ENCODE measurements at places on chromosomes 16 and 17. TPM values are rescaled to one million over a fixed set of nuclear protein-coding genes. Genes with fewer than 3 reads are reported as not detected.

The ZACN gene
- 0.12 TPM for total RNA-seq

The RHBDL3 gene
- 0.26 TPM for total RNA-seq

The EFCAB5 gene
- 0.96 TPM for total RNA-seq

The TBC1D3I gene
- 0.58 TPM for total RNA-seq

The PIRT gene
- total RNA-seq, result not detected

The C1QTNF8 gene
- total RNA-seq, result not detected

GRCh38 chr16:17414421-17414820 is 56.3 kb downstream of the XYLT1 start:
- no peaks in the 10 kb centered on the region for H3K27me3 ChIP-seq
- no peak overlapping the region for H3K27ac ChIP-seq
- no peak for DNase-seq
- H3K4me3 ChIP-seq, result no peak overlapping the region
- peaks cover 20% of the 10 kb centered on the region for H3K4me1 ChIP-seq
- H3K36me3 ChIP-seq, result no peaks in the 10 kb centered on the region

DNA sequence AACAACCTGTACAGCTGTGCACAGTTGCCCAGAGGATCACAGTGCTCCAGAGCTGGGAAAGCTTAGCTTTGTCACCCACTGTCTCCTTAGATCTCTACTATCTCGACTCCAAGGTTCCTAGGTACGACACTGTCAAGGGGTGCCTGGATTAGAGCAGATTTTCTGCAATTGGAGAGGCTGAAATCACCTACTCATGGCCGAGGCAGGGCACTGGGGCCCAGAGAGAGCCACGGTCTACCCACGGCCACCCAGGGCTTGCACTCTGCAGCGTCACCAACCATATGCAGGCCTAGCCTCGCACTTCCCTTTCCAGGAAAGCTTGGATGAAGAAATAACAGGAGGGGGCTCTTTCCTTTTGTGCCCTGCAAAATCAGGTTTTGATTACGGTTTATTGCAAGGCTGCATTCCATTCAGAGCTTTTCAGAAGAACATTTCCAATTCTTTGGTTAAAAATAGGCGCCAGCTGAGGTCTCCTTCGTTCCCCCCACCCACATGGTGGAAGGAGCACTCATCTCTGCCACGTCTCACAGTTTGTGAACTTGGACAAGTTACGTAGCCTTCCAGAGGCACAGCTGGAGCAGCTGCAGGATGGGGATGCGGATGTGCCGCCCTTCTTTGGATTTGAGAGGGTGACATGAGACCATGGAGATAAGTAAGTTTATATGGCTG is 80.0 kb downstream of the IRX5 start:
- no peaks in the 10 kb centered on the region for H3K27me3 ChIP-seq
- H3K4me1 ChIP-seq, result no peaks in the 10 kb centered on the region
- H3K4me3 ChIP-seq, result no peak overlapping the region
- no peak overlapping the region for H3K27ac ChIP-seq

DNA sequence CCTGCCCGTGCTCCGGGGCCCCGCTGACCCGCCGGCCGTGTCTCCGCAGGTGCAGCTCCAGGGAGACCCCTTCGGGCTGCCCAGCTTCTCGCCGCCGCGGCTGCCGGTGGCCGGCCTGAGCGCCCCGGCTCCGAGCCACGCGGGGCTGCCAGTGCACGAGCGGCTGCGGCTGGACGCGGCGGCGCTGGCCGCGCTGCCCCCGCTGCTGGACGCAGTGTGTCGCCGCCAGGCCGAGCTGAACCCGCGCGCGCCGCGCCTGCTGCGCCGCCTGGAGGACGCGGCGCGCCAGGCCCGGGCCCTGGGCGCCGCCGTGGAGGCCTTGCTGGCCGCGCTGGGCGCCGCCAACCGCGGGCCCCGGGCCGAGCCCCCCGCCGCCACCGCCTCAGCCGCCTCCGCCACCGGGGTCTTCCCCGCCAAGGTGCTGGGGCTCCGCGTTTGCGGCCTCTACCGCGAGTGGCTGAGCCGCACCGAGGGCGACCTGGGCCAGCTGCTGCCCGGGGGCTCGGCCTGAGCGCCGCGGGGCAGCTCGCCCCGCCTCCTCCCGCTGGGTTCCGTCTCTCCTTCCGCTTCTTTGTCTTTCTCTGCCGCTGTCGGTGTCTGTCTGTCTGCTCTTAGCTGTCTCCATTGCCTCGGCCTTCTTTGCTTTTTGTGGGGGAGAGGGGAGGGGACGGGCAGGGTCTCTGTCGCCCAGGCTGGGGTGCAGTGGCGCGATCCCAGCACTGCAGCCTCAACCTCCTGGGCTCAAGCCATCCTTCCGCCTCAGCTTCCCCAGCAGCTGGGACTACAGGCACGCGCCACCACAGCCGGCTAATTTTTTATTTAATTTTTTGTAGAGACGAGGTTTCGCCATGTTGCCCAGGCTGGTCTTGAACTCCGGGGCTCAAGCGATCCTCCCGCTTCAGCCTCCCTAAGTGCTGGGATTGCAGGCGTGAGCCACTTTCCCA is 5.9 kb downstream of the CTF1 start:
- DNase-seq, result peak; percentile 75
- H3K4me1 ChIP-seq, result peaks cover 19% of the 10 kb centered on the region
- peak overlapping the region; percentile 97 for H3K27ac ChIP-seq
- peak overlapping the region; percentile 28 for H3K4me3 ChIP-seq
- no peaks in the 10 kb centered on the region for H3K36me3 ChIP-seq

GRCh38 chr16:83013071-83013470 is 386.3 kb downstream of the CDH13 start:
- no peaks in the 10 kb centered on the region for H3K27me3 ChIP-seq
- DNase-seq, result no peak

GRCh38 chr17:81059026-81059425 is 24.1 kb downstream of the BAIAP2 start:
- H3K27ac ChIP-seq, result no peak overlapping the region
- no peak for DNase-seq
- no peaks in the 10 kb centered on the region for H3K27me3 ChIP-seq
- peaks cover 16% of the 10 kb centered on the region for H3K4me1 ChIP-seq
- peaks cover 21% of the 10 kb centered on the region for H3K36me3 ChIP-seq
- H3K4me3 ChIP-seq, result no peak overlapping the region

- H3K27ac ChIP-seq, result no peak overlapping the region
- no peak for DNase-seq
- no peak overlapping the region for H3K4me3 ChIP-seq
- no peaks in the 10 kb centered on the region for H3K36me3 ChIP-seq
- no peaks in the 10 kb centered on the region for H3K27me3 ChIP-seq
Observed at GRCh38 chr16:5064915-5065314, 841 bp downstream of the C16orf89 start.

GRCh38 chr17:28038802-28039201 is 3.7 kb upstream of the NLK start:
- H3K27me3 ChIP-seq, result no peaks in the 10 kb centered on the region
- DNase-seq, result no peak
- H3K4me1 ChIP-seq, result peaks cover 8% of the 10 kb centered on the region
- H3K36me3 ChIP-seq, result no peaks in the 10 kb centered on the region
- no peak overlapping the region for H3K27ac ChIP-seq

- no peak overlapping the region for H3K4me3 ChIP-seq
- H3K27ac ChIP-seq, result no peak overlapping the region
- H3K27me3 ChIP-seq, result no peaks in the 10 kb centered on the region
- no peak for DNase-seq
Observed at GRCh38 chr17:71251951-71252350, 868.9 kb upstream of the SOX9 start.

DNA sequence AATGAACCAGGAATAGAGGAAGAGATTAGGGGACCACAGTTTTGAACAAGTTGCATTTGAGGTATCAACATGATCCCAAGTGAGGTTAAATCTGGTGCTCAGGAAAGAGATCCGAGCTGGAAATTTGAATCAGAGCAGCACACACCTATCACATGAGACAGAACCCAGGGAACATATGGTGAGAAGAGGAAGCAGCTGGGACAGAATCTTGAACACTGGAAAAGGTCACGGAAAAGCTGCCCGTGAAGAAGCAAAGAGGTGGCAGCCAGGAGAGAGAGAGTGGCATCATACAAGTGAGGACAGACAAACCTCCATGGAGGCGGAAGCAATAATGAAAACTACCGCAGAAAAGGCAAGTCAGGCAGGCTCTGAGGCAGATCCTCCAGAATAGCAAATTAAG is 36.1 kb downstream of the USP31 start:
- no peaks in the 10 kb centered on the region for H3K4me1 ChIP-seq
- H3K36me3 ChIP-seq, result no peaks in the 10 kb centered on the region
- DNase-seq, result no peak
- H3K4me3 ChIP-seq, result no peak overlapping the region

- peak; percentile 78 for DNase-seq
- peaks cover 11% of the 10 kb centered on the region for H3K36me3 ChIP-seq
- peak overlapping the region; percentile 67 for H3K27ac ChIP-seq
- H3K27me3 ChIP-seq, result no peaks in the 10 kb centered on the region
Observed at GRCh38 chr16:20851601-20852000, 45.3 kb downstream of the REXO5 start.

DNA sequence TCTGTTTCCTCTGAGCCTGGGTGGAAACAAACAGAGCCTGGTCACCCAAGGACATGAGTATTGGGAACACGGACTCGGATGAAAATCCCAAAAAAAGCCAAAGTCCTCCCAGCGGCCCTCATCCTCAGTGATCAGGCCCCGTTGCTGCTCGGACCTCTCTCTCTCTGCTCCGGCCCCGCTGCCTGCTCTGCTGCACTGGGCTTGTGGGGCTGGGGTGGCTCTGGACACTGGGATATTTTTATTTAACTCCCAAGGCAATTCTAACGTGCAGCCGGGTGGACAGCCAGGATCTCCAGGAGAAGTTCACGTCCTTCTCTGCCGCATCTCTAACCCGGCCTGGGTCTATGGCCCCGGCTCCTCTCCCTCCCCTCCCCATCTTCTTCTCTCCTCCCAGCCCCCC is 280.9 kb upstream of the TNRC6C start:
- no peak for DNase-seq
- H3K27me3 ChIP-seq, result peaks cover 50% of the 10 kb centered on the region
- H3K4me1 ChIP-seq, result no peaks in the 10 kb centered on the region
- no peaks in the 10 kb centered on the region for H3K36me3 ChIP-seq

GRCh38 chr16:27253526-27253930 is 15.0 kb downstream of the NSMCE1 start:
- peaks cover 27% of the 10 kb centered on the region for H3K4me1 ChIP-seq
- H3K27me3 ChIP-seq, result no peaks in the 10 kb centered on the region
- H3K4me3 ChIP-seq, result no peak overlapping the region
- no peak for DNase-seq

- no peaks in the 10 kb centered on the region for H3K36me3 ChIP-seq
- no peaks in the 10 kb centered on the region for H3K27me3 ChIP-seq
- H3K4me1 ChIP-seq, result no peaks in the 10 kb centered on the region
- H3K27ac ChIP-seq, result no peak overlapping the region
- DNase-seq, result no peak
Observed at GRCh38 chr17:27218719-27219488, 75.0 kb upstream of the WSB1 start.

- H3K36me3 ChIP-seq, result no peaks in the 10 kb centered on the region
- no peak for DNase-seq
- H3K4me3 ChIP-seq, result no peak overlapping the region
- H3K4me1 ChIP-seq, result no peaks in the 10 kb centered on the region
- no peaks in the 10 kb centered on the region for H3K27me3 ChIP-seq
Observed at GRCh38 chr16:48681520-48681919, 71.5 kb upstream of the N4BP1 start.

- no peaks in the 10 kb centered on the region for H3K36me3 ChIP-seq
- no peak for DNase-seq
- H3K27ac ChIP-seq, result no peak overlapping the region
- peaks cover 68% of the 10 kb centered on the region for H3K27me3 ChIP-seq
- H3K4me3 ChIP-seq, result no peak overlapping the region
Observed at GRCh38 chr16:54370278-54371040, 83.9 kb upstream of the IRX3 start.

GRCh38 chr17:75114552-75115314 is 5.0 kb downstream of the ARMC7 start:
- H3K4me3 ChIP-seq, result peak overlapping the region; percentile 50
- peaks cover 61% of the 10 kb centered on the region for H3K4me1 ChIP-seq
- H3K27ac ChIP-seq, result peak overlapping the region; percentile 88
- no peak for DNase-seq
- no peaks in the 10 kb centered on the region for H3K27me3 ChIP-seq

- H3K27me3 ChIP-seq, result peaks cover 51% of the 10 kb centered on the region
- peak overlapping the region; percentile 91 for H3K27ac ChIP-seq
- no peak for DNase-seq
- H3K4me1 ChIP-seq, result peaks cover 59% of the 10 kb centered on the region
- peak overlapping the region; percentile 69 for H3K4me3 ChIP-seq
- H3K36me3 ChIP-seq, result no peaks in the 10 kb centered on the region
Observed at GRCh38 chr17:42422412-42422957, 571 bp downstream of the CAVIN1 start.

DNA sequence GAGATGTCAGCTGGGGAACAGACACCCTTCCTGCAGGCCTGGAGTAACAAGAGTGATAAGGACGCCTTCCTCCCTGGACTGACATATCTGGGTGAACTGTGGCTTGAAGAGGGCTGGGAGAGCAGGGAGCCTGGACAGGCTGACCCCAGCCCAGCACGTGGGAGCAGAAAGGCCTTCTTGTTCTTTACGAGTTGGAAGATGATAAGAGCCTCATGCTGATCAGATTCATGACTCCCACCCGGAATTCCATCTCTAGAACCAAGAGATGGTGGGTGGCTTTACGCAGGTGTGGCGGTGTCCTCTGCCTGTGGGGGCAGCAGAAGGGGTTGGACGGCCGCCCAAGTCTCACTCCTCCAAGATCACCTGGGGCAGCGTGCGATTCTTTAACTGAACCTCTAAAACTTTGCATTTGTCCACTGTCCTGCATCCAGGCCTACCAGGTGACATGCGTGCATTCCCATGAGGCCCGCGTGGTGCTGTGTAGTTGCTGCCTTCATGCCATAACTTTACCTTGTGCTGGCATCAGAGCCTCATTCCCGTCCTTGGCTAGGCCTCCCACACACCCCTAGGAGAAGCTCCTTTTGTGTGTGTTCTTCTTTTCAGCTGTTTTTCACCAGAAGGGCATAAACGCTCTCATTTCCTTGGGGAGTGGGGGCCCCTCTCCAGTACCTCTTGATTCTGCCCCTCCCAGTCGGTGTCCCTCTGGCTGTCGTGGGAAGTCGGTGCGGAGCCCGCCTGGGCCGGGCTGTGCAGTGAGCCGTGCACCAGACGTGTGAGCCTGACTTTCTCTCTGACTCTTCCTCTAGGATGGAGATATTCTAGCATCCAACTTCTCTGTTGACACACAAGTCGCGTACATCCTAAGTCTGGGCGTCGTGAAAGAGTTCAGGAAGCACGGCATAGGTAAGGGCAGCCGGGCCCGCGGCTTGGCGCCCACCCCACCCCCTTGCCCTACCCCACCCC is 13.3 kb downstream of the C16orf90 start:
- no peaks in the 10 kb centered on the region for H3K27me3 ChIP-seq
- no peaks in the 10 kb centered on the region for H3K4me1 ChIP-seq
- H3K4me3 ChIP-seq, result no peak overlapping the region
- H3K27ac ChIP-seq, result no peak overlapping the region
- H3K36me3 ChIP-seq, result peaks cover 94% of the 10 kb centered on the region
